ENCODE measurements at places on chromosomes 1 and 21.

GRCh38 chr1:184483101-184483683, 96.4 kb downstream of the C1orf21 start:
- DNase-seq, result peak; percentile 56

DNA sequence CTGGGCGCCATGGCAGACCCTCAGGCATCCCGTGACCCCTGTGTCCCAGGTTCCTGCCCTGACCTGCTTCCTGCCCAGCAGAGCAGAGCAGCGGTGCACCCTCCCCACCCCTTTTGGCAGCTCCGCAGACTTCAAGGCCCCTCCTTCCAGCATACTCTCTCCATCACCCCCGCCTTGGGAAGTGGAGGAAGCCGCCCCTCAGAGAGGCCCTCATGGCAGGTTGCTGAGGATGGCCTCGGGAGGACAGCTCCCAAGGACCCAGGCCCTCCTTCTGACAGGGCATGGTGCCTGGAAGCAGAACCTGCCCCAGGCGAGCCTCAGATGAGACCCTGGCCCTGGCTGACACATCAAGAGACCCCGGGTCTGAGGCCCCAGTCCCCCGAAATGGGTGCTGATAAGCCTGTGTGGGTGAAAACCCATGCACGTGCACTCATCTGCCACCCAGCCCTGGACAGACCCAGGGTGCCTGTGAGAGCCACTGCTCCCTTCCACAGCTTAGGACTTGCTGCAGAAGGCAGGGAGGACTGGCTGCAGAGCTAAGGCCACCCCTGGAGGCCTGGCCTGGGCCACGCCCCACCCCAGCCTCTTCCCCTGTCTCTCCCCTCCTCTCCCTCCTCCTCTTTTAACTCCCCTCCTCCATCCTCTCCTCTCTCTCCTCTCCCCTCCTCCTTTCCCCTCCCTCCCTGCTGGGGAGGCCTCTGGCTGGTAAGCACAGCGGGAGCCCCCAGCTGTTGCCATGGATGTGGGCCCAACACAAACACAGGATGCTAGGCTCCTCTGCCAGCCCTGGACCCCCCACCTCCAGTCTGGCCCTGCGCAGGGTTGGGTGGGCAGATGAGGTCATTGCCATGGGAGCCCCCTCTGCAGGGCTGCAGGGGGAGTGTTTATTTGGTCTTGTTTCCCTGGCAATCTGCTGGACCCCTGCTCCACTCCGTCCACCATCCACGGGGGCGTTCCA, 33.7 kb downstream of the WNT9A start:
- peak; percentile 80 for DNase-seq

DNA sequence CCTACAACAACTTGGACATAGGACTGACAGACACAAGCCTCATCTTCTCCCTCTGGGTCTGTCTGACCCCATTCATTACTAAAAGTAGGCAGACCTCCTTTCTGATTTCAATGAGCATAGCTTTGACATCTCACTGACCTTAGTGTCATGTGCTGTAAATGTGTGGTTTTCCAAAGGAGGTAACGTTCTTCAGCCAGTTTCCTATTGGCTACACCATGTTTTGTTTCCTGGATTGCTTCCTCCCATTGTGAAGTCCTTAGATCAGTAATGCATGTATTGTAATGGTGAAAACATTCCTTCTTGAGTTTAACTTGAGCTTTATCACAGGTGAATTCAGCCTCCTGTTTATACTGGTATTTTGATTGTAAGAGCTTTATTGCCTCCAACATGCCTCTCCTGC, 20.6 kb downstream of the STXBP3 start:
- no peak for DNase-seq

DNA sequence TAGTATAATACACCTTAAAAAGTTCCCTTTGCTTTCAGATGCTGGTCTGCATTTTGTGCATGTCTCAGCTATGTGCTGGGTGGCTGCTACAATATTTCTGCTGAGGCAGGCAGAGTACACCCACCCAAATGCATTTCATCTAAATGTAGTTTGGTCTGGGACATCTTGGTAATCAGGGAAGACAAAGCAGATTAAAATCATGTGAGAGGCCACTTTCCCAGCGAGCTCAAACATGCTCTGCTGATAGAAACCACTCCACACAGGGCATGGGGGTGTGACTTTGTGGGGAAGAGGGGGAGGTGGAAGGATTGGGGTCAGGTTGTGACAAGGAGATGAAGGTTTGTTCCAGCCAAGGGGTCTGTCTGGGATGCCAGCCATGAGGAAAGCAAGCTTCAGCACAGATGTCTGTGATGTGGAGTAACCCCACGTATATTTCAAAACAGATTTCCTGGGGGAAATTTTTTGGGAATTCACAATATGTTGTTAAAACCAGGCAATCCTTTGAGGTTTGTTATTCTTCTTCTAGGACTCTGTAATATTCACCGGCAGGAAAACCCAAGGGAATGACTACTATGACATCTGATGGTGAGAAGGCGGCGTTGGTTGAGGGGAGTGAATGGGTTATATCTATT, 255.1 kb upstream of the FGGY start:
- DNase-seq, result no peak

- no peak for DNase-seq
Observed at GRCh38 chr1:150516050-150516591, 569 bp downstream of the FALEC start.

GRCh38 chr1:150273311-150273710, 721 bp downstream of the C1orf54 start:
- no peak for DNase-seq

- DNase-seq, result no peak
Observed at GRCh38 chr1:85602571-85602970, 22.0 kb downstream of the CCN1 start.

DNA sequence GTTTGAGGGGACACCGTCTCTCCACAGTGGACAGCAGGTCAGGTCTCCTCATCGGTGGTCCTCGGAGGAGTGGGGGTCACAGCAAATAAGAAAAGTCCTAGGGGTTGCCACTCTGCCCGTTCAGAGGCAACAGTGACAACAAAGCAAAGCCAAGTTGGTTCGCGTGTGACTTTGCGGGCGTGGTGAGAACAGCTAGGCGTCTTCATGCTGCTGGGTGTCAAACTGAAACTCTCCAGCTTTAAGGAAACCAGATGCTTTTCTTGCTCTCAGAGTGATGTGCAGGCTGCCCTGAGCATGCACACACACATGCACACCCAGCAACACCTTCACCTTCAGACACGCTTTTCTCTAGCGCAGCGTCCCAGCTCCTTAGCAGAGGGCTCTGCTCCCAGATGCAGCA, 70.1 kb upstream of the ARHGEF16 start:
- DNase-seq, result no peak

DNA sequence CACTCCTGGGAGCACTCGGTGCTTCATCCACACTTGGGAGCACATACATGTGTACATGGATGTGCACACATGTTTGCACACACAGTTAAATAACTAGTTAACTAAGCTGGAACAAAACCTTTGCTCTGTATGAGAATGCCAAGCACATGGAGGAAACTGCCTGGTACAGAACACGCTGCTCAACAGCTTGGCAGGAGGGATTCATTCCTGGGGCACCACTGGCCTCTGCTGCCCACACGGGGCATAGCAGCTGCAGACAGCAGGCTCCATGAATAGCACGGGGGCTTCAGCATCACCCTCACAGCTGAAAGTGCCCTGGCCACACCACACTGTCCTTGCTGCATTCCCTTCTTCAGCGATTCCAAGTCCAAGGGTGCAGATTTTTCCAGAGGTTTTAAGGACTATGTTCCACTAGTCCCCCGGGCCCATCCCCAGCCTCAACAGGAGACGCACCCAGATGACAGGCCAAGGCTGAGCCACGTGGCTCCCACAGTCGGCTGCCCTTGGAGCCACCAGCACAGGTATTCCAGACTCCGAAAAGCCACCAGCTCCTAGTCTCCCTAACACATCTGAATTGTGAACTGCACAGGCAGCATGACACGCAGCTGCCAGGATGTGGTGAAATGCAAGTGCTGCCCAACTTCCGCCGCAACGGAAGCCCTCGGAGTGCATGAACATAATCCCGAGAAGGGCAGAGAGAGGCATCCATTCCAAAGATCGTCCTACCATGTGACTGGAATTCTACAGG, 16.9 kb downstream of the NPHP4 start:
- peak; percentile 71 for DNase-seq

GRCh38 chr1:206032380-206033140, 8.9 kb upstream of the CTSE start:
- no peak for DNase-seq

- no peak for DNase-seq
Observed at GRCh38 chr1:109762039-109762585, 1.6 kb downstream of the EPS8L3 start.

GRCh38 chr21:14602382-14602958, 56.4 kb upstream of the SAMSN1 start:
- DNase-seq, result no peak

DNA sequence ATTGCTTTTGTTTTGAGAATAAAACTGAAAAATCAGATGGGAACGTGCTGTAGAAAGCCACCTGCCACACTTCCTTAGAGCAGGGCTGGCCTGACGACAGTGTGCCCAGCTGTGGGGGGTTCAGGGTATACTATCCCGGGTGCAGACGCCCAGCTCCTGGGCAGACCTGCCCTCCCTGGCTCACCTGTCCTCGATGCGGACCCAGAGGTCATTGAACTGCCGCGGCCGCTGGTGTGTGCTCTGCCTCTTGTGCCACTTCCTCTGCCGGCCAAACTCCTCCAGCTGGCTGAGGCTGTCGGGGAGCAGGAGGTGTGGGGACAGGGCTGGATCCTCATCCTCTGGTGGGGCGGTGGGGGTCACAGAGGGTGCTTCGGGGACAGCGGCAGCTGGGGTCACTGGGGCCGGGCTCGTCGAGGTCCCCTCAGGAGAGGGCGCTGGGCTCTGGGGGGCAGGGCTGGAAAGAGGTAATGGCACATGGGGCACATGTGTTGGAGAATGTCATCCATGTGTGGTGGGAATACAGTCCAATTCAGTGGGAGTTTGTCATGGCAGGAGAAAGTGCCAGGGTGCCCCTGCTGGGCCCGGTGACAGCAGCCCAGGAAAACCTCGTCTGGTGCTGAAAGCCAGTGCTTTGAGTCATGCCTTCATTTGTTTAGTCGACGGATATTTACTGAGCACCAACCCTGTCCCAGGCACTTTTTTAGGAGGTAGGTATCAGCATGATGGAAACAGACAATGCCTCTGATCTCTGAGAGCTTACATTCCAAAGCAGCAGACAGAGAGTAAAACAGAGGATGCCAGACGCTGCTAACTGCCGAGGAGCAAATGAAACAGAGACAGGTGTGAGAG, 222.0 kb downstream of the TRABD2B start:
- DNase-seq, result no peak

DNA sequence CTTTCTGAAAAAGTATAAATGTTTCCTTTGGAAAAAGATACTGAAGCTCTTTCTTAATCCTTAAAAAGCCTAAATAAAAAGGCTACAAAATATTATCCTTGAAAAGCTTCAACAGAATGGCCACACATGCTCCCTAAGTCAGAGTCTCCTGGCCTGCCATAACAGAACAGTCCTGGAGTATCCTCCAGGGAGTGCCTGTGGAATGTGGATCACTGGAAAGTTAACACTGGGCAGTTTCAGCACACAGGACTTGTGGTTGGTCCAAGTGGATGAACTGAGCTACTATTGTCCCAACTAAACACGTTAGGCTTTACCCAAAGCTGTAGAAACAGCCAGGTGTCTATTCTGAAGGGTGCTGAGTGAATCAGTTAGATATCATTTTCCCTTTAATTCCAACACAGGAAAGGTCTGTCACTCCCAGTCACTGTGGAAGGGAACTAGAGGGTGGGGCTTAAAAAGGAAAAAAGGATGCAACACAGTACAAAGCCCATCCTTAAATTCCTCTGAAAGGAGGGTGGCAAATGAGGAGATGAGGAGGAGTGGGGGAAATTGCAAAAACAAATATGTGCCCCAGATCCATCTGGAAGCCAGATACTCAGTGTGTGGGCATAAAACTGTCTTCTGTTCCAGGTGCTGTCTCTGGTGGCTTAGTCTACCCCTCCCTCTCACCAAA, 196.3 kb upstream of the SPAG17 start:
- DNase-seq, result no peak

DNA sequence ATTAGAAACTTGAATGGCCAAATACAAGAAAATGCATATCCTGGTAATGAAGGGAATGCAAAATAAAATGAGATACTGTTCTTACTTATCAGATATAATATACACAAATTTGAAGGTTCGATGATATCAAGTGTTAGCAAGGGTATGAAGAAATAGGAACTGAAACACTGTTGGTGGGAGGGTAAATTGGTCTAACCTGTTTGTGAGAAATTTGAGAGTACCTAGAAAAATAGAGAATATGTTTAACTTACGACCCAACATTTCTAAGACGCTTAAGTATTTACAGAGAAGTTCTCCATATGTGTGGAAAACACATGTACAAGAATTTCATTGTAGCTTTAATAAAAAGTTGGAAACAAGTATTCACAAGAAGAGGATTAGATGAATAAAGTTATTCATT, 25.9 kb downstream of the ATG4C start:
- no peak for DNase-seq

DNA sequence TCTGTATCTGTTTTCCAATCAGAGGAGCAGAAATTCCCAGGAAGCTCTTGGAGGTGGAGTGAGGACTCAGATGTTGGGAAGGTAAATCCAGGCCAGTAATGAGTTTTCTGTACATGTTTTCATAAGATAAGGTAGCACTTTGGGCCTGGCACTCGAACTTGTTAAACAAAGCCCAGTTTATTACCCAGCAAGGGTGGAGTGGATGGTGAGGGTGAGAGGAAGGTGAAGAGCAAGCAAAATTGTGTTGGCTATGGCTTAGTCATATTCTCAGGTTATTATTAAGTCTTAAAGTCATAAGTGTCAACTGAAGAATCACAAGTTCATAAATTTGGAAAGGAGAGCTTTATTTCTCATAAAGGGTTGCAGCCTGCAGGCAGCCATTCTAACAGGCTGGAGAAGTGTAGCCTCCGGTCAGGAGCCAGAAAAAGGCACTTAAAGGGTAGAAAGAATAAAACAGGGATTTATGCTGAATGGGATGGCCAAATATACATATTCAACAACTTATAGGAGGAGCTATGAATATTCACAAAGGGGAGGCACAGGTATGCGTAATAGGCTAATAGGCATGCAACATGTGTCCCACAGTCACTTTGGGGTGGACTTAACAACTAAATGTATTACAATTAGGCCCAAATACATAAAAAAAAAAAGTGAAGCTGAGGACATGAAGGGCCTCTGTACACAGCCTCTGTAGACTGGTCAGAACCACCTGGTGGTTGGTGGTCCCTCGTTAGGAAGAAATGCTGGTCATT, 523.9 kb downstream of the LMO4 start:
- no peak for DNase-seq

Data from right hindlimb (tissue), 1 donor.